Cardiac septum (tissue), 1 donor: ENCODE measurements at places on chromosomes 3 and 15. TPM values are rescaled to one million over a fixed set of nuclear protein-coding genes. Genes with fewer than 3 reads are reported as not detected.

Gene ADCY5
- total RNA-seq, result 192 TPM

Gene PCSK6
- 10.6 TPM for total RNA-seq

Gene SLC2A2
- not detected for total RNA-seq

- no peak for DNase-seq
Measured at GRCh38 chr3:134640872-134641470, 9.9 kb downstream of the KY start.

- no peak for DNase-seq
Measured at GRCh38 chr3:146948186-146948585, 343.0 kb upstream of the PLSCR5 start.

DNA sequence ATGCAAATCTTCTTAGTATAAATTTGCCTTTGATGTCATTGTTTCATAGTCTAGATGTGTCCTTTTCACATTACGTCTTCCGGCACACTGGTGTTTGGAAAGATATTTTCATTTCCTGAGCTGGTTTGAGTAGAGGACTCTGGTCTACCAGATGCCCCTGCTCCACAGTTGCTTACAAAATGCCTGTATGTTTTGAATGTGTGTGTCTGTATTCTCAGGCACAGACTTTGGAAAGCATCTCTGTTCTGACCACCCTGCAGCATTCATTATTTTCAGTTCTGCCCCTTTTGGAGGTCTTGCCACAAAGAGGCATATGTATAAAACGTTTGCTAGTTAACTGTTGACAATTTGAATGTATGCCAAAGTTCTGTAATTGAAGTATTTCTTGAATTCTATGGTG, 236.0 kb upstream of the GOLIM4 start:
- no peak for DNase-seq

DNA sequence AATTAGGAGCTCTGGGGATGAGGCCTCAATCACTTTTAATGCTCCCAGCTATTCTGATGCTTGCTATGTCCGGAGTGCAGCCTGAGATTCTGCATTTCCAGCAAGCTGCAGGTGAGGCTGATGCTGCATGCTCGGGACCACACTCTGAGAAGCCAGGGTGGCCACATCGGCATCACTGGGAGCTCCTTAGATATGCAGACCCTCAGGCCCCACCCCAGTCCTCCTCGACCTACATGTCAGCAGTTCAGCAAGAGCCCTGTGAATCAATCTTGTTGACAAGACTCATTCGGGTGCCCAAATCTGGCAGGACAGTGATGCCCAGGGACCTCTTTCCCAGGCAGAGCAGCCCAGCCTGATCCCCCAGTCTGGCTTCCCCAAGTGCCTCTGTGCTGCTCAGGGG, 44.1 kb upstream of the LCTL start:
- no peak for DNase-seq
